ENCODE measurements at places on chromosomes 6 and 20.

GRCh38 chr20:59163631-59164530 is at the start of gene ZNF831:
Gene ZNF831 (plus strand): TSS chr20:59163821. CDS start chr20:59191020, 27,199 bp downstream.
- DNase-seq = no peak

GRCh38 chr20:10521068-10521831 is 86.1 kb downstream of the SLX4IP start:
- DNase-seq = no peak

DNA sequence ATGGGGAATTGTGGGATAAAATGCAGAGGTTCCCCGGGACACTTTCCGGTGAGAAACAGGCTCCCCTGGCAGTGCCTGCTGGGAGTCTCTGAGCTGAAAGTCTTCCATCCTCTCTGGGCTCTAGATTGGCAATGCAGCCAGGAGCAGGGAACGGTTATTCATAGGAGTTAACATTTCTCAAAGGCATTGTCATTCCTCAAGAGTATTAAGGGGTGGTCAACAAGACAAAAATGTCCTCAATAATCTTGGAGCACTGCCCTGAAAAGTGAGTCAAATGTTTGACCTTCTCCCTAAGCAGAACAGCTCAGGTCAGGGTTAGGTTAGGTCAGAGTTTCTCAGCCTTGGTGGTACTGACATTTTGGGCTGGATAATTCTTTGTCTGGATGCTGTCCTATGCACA is 13.2 kb downstream of the BPIFB1 start:
- DNase-seq = no peak

DNA sequence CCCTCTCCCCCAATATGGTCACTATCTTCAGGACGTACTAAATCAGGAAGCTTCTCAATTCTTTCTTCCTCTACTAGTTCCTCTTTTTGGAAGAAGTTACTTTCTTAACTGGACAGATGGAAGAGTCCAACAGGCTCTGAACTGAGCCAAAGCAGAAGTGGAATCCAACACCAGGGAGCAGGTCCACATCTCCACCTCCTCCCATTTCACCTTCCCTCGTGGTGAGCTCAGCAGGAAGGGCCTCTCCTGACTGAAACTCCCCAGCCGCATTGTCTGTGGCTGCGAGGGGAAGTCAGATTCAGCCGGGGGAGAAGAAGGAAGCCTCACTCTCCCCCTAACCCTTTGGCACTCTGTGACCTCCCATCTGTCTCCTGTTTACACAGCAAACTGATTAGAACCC is 63.8 kb upstream of the UST start:
- no peak for DNase-seq

DNA sequence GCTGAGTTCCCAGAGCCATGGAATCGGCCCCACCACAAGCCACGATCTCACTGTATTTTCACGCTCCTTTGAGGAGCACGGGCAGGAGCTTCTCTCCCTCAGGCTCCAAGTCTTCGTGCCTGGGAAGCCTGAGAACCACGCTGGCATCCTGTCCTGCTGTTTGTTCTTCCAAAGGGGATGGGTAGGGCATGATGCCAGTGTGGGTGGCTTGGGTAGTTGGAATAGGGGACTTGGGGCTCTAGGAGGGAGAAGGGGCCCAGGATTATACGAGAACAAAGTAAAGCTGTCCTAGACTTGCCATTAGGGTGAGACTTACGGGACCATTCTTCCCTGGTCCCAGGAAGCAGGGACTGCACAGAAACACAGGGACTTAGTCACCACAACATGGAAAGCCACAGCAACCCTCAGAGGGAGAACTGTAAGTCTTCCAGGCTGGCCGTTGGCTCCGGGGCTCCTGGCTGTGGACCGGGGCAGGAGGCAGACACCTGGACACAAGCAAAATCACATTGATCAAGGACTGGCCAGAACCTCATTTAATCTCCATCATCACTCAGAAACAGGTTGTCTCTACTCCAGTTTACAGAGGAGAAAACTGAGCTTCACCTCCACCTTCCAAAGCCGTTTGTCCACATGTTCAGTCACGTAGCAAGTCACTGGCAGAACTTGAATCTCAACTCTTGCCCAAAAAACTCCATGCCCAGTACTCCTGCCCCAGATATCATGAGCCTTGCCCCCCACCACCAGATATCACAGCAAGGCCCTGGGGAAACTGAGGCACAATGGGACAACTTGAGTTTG is 1.3 kb downstream of the CCN5 start:
- no peak for DNase-seq

- no peak for DNase-seq
Observed at GRCh38 chr20:36066777-36067176, 87.8 kb upstream of the EPB41L1 start.

- no peak for DNase-seq
Observed at GRCh38 chr6:65700561-65700960, 6.5 kb downstream of the EYS start.

DNA sequence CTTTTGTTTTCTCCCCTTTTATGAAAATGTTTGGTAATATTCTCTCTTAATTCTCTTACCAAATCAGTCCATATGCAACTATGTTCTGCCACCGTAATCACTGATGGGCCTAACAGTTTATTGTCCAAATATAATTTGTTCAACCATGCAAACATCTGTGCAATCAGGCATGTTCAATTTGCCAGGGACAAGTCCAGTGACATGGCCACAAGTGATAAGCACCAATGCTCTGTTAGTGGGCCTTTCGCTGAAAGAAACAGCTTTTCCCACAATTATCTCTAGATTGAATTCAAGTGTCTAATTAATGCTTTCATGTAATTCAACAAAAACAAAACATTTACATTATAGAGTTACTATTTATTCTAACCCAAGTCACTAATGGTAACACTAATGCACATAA is 53.3 kb downstream of the EPB41L2 start:
- DNase-seq = no peak

GRCh38 chr6:108132863-108133262 is 33.0 kb upstream of the NR2E1 start:
- DNase-seq = no peak

DNA sequence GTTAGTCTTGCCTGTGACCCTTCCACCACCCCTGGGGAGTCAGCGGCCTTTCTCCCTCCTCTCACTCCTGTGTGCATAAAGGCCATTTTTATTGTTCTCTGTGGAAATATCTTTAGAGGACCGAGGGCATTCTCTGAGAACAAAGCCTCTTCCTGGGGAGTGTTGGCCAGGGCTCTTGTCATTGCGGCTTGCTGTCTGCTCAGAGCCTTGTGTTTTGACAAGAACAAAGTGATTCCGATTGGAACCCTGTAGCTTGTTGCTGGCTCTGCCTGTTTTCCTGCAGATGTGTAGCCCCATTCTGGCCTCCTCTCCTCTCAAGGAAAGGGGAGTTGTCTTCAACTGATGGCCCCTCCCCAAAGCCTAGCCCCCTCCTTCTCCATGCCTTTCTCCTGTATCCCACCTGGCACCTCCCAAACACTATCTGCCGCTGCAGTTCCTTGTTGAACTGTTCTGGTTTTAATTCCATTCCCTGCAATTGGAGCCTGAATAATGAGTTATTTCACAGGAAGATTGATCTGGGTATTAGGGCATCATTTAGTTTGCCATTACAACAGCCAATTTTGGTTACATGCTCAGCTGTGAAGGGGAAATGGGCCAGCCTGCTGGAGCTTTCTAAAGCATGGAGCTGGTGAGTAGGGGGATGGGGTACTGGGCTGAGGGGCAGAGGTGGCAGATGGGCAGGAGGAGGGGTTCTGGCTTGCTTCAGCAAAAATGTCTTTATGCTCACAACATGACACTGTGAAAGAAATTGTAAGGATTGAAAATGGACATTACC is 252.5 kb downstream of the LRFN2 start:
- no peak for DNase-seq

DNA sequence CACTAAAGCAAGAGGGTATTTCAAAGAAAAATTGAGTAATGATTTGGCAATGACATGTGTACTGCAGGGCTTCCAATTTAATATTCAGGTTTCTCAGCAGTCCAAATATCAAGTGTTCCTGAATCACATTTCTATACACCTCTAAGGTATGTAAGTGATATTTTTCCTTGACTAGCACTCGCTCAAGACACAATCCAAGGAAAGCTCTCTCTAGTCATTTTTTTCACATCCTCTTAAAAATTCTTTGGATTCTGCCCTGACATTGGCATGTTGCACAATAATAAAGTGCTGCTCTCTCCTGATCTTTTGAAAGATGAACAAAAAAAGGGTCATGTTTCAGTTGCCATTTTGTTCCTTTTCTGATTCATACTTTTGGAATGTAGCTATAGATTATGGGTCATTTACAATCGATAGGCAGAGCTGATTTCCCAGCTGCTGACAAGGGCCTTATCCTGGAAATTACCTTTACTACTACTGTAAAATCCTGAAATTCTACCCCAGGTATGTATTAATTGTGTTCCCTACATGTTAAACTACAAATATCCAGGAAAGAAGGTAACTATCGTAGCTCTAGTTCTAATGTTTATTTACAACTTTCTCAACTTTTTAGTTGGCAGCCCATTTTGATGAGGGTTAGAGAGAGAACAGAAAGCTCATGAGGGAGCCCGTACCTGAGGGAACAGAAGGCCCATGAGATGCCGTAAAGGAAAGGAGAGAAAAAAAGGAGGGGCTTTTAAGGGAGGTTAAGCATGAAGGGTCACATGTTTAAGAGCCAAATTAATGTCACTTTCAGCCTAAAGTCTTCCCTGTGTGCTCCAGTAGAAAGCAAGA is 22.2 kb upstream of the ADGRG6 start:
- DNase-seq = peak; percentile 48

DNA sequence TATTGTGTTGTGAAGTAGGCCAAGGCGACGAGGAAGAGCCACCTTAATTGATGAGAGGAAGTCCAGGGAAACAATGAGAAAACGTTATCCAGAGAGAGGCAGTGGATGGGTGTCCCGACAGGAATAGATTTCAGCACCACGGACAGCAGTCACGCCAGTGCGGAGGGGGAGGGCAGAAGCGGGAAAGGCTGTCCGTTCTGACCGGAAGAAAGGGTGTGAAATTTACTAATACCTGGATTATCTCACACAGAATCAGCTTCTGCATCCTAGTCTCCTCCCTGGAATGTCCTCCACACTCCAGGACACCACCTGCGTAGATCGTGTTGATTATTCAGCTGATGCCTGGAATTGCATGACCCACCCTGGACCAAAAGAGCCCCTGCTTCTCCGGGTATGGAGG is 7.4 kb upstream of the BPIFA3 start:
- peak; percentile 2 for DNase-seq

GRCh38 chr6:45816674-45817297 is 198.9 kb downstream of the CLIC5 start:
- peak; percentile 66 for DNase-seq

- no peak for DNase-seq
Observed at GRCh38 chr20:57325632-57326356, 3.8 kb upstream of the SPO11 start.

All from fibroblast of skin of left biceps (primary cell).